Fibroblast of gingiva (primary cell): ENCODE measurements at places on chromosomes 5 and 9.

GRCh38 chr5:98085593-98085992, 687.9 kb upstream of the RGMB start:
- no peak for DNase-seq

DNA sequence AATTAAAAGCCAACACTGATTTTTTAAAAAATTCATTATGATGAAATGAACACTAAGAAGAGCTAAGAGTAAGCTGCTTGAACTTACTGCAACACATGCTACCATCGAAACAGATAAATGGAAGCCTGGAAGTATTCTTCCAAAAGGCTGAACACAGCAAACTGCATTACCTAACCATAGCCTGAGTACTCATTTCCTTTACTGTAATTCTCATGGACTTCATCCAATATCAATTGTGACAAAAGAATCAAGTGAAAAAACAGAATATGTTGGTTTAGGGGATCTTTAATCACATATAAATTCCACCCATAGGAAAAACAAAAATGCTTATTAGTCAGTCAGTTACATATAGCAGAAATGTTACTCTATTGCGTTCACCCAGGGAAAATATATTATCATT, 68.5 kb downstream of the DROSHA start:
- DNase-seq: no peak

- DNase-seq: peak; percentile 6
Observed at GRCh38 chr5:122882831-122883230, 37.4 kb downstream of the SNX24 start.

DNA sequence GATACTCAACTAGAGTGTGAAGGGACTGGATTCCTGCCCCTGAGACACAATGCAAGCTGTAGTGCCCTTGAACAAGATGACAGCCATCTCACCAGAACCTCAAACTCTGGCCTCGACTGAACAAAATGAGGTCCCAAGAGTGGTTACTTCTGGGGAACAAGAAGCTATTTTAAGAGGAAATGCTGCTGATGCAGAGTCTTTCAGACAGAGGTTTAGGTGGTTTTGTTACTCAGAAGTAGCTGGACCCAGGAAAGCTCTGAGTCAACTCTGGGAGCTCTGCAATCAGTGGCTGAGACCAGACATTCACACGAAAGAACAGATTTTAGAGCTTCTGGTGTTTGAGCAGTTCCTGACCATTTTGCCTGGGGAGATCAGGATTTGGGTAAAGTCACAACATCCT, 2.4 kb downstream of the ZNF483 start:
- DNase-seq: no peak

- DNase-seq: no peak
Observed at GRCh38 chr9:97487861-97488260, 13.6 kb upstream of the TMOD1 start.

GRCh38 chr9:89309166-89309565, 1.8 kb upstream of the CKS2 start:
- no peak for DNase-seq

DNA sequence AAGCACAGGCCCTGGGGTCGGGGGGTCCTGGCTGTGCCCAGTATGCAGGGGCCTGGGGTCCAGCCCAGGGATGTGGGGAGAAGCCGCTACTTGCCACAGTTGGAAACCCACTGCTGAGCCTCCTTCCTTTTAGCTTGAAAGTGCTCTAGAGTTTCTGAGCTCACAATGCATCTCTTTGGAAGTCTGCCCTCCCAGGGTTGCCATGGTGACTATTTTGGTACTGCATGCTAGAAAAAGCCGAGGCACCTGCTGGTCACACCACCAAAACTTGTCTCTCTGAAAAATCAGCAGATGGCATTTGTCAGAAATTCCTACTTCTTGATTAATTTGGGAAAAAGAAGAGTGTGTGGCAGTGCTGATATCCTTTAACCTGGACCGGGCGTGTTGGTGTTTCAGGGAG, 151.8 kb downstream of the SEC61B start:
- DNase-seq: no peak

DNA sequence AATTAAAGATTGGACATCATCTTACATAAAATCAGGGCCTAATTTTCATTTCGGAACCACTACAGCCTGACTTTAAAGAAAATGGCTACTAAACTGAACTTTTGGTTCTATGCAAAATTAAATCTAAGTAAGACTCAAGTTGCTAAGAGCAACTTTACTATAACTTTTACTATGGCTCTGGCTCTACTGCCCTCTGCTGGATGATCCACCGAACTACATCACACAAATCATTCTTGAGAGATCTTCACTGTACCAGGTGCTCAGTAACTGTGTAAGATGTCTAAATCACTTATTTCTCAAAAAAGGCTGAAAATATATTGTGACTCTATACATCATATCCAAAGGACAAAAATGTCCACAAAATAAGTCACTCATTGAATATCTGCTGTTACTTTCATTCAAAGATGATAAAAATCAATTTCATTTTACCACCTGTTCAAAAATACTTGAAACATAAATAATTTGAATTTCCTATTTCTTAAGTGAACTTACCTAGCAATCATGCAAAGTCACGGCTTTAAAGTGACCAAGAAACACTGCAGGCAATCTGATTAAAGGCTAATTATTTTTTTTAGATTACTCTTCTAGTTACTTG, 13.5 kb downstream of the MOCS2 start:
- DNase-seq: peak; percentile 49
